ENCODE measurements at places on chromosomes 11 and 22.
A peak's percentile ranks its signal among the peaks of the same experiment; 100 is the strongest.

- DNase-seq: no peak
Observed at GRCh38 chr11:76023236-76024068, 182.8 kb downstream of the WNT11 start.

- DNase-seq: no peak
Observed at GRCh38 chr11:75793966-75794365, 21.0 kb upstream of the UVRAG start.

DNA sequence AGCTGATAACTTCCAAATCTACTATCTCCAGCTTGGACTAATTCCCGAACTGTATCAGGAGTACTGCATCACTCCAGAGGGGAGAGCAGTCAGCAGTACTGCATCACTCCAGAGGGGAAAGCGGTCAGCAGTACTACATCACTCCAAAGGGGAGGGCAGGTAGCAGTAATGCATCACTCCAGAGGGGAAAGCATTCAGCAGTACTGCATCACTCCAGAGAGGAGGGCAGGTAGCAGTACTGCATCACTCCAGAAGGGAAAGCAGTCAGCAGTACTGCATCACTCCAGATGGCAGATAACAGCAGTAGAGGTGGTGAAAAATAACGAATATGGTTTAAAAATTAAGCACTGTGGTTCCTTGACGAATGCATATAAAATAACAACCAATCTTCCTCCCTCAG lies 8.4 kb downstream of the CWC15 start:
- no peak for DNase-seq

GRCh38 chr11:75433443-75433842 lies 440 bp upstream of the KLHL35 start:
- no peak for DNase-seq

DNA sequence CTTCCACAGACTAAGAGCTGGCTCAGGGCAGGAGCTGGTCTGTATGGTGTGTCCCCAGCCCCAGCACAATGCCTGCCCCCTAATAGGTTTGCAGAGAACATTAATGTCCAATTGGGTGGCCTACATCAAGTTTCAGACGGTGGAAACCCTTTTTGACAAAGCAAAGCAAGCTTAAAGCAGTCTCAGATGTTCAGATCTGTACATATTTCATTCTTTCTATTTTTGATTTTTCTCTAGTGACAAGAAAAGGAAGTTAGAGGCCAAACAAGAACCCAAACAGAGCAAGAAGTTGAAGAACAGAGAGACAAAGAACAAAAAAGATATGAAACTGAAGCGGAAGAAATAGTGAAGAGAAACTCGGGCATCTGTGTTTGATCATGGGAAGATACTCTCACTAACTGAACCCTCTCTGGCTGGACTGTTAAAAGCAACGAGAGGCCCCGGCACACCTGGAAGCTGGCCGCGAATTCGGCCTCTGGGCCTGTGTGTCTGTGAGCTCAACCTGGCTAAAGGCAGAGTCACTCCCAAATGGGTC lies 40.5 kb downstream of the NAT10 start:
- DNase-seq: no peak

- DNase-seq: no peak
Observed at GRCh38 chr22:30547188-30547587, 647 bp upstream of the SEC14L6 start.

GRCh38 chr22:16917144-16918003 lies 90.6 kb downstream of the GAB4 start:
- no peak for DNase-seq

- peak; percentile 85 for DNase-seq
Observed at GRCh38 chr11:313787-314553, at the start of gene IFITM1. TSS of gene IFITM1 (plus strand) at chr11:314040. CDS start at chr11:314171, 131 bp downstream.

- no peak for DNase-seq
Observed at GRCh38 chr11:57475671-57476046, 15.3 kb downstream of the RTN4RL2 start.

DNA sequence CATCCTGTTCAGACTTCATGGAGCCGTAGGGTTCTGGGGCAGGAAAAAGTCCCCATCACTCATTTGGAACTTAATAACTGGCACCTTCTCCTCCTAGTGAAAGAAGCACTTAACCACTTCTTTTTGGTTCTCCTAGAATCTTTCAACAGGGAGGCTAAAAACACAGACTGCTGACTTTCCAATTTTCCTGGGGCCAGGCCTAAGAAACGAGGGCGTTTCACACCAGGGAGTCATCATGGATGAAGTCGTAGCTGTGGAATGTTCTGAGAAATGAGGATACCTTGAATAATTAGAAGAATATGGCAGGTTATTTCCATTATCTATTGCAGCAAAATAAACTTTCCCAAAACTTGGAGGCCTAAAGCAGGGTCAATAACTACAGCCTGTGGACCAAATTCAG lies 26.0 kb upstream of the API5 start:
- no peak for DNase-seq

DNA sequence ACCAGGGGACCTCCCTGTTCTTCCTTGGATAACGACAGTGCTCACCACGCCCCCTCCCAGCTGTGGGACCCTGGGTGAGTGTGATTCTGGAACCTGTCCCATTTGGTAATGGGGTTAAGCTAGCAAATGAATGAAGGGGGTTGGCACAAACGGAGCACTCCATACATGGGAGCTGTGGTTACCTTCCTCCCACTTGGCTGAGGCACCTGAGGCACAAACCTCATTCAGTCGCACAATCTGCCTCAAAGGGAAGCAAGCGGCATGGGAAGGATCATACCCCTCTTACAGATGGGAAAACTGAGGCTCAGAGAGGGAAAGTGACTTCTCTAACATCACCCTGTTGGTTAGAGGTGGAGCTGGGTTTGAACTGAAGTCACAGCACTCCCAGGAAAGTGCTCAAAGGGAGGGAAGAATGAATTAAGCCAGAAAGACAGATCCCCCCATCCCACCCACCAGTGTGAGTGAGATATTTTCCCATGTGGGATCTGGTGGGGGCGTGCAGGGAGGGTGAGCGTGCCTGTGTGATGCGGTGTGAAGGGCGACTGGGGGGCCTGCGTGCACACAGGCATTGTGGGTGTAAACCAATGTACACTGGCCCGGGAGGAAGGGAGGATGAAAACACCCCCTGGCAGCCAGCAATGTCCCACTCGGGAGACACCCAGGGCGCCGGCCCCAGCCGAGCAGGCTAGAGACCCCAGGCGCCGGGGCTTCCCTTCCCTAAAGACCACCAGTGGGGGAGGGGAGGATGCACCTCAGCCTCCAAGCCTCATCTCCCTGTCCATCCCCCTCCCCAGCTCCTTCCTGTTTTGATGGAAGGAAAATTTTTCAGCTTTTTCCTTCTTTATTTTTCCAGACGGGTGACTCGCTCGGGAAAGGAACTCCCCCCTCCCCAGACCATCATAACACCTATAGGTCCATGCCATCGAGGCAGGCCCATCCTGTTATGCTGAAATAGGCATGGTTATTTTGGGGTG lies 8.0 kb upstream of the PDGFB start:
- DNase-seq: no peak

DNA sequence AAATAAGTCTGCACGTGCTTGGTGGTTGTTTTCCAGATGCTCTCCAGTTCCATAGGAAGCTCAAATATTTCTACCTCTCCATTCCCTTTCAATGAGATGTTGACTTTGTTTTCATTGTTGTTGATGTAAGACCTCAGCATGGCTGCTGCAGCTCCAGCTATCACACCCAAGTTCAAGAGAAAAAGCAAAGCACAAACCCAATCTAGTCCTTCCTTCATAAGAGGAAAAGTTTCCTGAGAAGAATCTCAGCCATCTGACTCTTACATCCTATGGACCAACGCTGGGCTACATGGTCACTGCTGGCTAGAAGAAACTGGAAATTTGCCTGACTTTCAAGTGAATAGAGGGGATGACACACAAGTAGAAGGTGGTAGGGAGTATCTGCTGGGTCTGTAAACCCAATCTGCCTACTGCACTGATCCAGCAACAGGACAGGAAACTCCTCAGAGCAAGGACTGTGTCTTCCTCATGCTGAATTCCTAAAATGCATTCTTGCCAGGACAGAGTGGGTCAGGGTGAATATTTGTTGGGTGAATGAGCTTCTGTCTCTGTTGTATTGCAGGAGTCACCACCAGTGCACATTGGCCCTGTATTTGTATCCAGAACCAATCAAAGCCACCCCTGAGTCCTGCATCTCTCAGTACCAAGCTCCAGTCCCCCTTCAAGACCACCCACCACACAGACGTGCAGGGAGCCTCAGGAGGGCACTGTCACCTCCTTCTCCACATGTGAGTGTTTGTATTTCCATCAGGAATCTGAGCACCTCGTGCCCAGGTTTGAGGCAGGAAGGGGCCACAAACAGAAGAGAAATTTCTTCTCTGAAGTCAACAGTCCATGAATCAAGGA lies 118.0 kb upstream of the IGLL5 start:
- no peak for DNase-seq

- DNase-seq: no peak
Observed at GRCh38 chr11:1932105-1932480, 12.6 kb downstream of the TNNT3 start.

DNA sequence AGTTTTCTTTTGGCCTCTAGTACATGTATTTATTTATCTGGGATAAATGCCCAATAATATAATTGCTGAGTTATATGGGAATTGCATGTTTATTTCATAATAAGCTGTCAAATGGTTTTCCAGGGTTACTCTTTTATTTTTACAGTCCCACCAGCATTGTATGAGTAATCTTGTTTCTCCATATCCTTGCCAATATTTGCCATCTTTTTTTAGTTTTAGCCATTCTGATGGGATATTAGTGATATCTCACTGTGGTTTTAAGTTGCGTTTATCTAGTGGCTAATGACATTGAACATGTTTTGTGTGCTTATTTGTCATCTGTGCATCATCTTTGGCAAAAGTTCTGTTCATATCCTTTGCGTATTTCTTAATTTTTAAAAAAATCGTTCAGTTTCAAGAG lies 372.8 kb upstream of the CCDC179 start:
- DNase-seq: no peak

GRCh38 chr22:45720839-45721378 lies 49.3 kb downstream of the ATXN10 start:
- no peak for DNase-seq

DNA sequence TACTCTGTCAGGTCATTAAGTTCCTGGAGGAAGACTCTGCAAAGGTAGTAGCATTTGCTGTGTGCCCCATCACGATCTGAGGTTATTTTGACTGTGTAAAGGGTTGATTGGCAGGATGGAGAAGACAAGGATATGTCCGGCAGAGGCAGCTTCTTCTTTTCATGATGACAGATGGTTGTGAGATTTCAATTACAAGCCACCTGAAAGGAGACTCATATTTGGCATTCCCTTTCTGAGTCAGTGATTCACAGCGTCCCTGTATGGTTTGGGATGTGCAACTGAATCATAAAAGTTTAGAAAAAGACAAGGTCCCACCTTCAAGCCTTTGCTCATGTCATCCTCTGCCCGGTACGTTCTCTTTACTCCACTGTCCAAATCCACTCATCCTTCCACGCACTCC lies 113.4 kb downstream of the MTNR1B start:
- DNase-seq: no peak

DNA sequence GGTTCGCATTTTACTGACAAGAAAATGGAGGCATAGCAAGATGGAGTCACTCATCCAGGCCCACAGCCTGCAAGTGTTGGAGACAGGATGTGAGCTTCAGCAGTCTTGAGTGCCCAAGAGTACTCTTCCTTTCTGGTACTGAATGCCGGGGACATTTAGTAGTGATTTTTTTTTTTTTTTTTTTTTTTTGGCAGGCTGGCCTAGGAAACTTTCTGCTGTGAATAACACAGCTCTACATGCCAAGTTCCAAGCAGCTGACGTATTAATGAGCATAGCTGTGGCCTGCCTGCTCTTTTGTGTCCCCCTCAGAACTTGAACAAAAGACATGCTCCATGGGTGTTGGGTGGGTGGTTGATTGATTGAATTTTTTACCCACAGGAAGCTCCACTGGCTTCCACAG lies 195.5 kb upstream of the CADM1 start:
- DNase-seq: no peak

DNA sequence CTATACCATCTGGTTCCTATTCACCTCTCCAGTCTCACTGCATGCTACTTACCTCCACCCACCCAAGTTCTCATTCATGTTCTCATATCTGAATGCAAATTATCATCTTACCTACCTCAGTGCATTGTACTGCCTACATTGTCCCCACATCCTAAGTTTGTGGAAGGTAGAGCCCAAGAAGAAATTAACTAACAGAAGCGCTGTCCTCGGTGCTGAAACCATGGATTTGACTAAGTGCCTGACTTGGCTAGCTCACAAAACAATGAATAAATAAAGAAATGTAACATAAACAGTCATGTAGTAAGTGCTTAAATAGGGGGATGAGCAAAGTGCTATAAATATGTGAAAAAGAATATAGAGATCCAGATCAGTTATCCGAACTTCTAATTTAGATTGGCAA lies 63.2 kb downstream of the GRIA4 start:
- DNase-seq: peak; percentile 3

DNA sequence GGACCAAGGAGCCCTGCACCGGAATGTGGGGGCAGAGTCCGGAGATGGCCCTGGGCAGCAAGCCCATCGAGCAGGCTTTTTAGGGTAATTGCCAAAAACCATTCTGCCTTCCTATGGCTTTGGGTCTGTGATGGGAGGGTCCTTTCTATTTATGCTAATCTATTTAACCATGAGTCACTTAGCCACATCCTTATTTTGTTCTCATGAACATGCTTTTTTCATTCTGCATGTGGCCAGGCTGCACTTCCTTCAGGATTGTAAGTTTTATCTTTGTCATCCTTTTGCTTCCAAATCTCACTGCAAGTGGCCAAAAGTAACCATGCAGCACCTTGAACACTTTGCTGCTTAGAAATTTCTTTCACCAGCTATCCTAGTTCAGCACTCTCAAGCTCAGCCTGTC lies 88.3 kb downstream of the EFCAB6 start:
- no peak for DNase-seq

DNA sequence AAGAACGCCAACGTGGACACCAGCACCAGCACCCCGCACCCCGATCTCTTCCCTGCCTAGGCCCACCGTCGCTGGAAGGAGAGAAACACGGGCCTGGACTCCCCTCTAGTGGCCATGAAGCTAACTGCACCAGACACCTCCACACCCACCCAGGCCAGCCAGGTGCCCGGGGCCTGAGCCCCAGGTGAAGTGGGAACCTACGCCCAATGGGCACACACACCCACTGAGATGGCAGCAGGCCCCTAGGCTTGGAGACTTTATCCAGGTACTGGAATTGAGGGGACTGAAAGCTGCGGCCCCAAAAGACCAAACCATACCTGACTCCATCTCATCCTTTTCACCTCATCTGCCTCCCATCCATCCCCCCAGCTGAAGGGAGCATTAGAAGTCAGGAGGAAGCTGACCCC lies 81.0 kb downstream of the BUD13 start:
- DNase-seq: peak; percentile 73

GRCh38 chr11:66080055-66080817 lies 10.2 kb downstream of the PACS1 start:
- peak; percentile 58 for DNase-seq

Data from activated naive CD4-positive, alpha-beta T cell treated with anti-CD3 and anti-CD28 coated beads, Interleukin-2, amount 50 U/mL, for 72 hours (primary cell).